ENCODE measurements at places on chromosomes 2 and 18.

- DNase-seq, result no peak
These were observed 20.2 kb upstream of the ZFP36L2 start for GRCh38 chr2:43246641-43247040.

DNA sequence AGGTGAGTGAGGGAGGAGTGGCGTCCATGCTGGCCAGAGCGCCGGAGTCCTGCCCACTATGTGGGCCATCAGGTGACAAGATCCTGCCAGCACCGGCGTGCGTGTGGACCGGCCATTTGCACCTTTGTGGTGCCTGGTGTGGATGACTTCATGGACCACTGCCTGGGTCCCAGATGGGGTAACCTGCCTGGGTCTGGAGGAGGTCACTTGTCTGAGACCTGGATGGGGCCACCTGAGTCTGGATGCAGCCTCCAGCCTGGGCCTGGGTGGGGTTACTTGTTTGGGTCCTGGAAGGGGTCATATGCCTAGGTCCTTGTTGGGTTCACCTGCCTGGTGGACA lies 299.6 kb downstream of the NDUFA10 start:
- peak; percentile 7 for DNase-seq

DNA sequence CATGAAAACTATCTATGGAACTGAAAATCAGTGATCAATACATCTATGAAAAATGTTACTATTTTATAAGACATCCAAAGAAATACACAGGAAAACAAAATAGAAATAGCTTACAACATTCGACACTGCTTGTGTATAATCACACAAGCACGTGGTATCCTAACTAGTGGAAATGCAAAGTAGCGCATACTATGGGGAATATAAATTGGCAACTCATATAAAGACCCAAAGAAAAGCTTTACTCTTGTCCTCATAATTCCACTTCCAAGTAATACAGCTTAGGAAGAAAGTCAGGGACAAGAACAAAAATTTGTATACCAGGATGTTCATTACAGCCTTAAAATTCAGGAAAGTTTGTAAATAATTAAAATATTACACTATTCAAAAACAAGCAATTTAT lies 384.6 kb downstream of the NRXN1 start:
- DNase-seq, result no peak

DNA sequence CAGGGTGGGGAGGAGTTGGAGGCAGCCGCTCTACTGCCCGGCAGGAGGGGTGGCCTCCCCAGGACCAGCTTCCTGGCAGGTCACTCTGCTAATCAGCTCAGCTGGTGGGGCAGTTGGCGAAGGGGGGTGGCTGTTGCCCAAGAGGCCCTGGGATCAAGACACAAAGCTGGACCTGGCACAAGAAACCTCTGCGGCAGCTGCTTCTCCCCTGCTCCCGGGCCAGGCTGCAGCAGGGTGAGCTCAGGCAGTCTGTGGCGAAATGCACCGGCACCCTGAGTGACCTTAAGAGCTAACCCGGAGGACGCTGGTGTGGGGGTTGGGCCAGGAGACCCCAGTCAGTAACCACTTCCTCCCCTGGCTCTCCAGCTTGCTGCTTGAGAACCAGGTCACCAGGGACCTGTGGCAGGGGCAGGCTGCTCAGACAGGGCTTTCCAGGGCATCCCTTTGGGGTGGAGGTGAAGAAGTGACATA lies 31.1 kb downstream of the TOGARAM2 start:
- DNase-seq, result peak; percentile 47

GRCh38 chr2:182064019-182064778 lies 78.5 kb downstream of the PPP1R1C start:
- peak; percentile 81 for DNase-seq

GRCh38 chr2:169361706-169362117 lies 622 bp downstream of the LRP2 start:
- peak; percentile 28 for DNase-seq

DNA sequence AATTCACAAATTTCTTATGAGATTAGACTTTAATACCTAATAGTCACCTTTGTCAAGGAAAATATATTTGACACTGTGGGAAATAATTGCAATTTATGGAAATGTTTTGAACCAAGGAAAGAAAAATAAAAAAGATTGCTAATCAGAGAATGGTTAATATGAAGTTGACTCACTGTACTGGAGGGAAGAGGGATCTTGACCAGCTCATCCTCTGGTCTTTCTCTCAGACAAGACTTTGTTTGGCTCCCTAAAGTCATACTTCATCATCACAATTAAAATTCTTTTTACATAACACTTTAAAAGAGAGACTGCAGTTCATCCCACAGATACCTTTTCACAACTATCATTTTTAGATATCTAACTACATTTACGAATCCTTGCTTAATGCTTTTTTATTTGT lies 538.5 kb upstream of the ZEB2 start:
- DNase-seq, result no peak

Measured in right hindlimb (tissue), 1 donor.